ENCODE measurements at places on chromosomes 6 and 20.

- no peak for DNase-seq
Measured at GRCh38 chr6:16639684-16640480, 121.4 kb downstream of the ATXN1 start.

GRCh38 chr20:43492101-43492500 lies 15.4 kb upstream of the L3MBTL1 start:
- no peak for DNase-seq

DNA sequence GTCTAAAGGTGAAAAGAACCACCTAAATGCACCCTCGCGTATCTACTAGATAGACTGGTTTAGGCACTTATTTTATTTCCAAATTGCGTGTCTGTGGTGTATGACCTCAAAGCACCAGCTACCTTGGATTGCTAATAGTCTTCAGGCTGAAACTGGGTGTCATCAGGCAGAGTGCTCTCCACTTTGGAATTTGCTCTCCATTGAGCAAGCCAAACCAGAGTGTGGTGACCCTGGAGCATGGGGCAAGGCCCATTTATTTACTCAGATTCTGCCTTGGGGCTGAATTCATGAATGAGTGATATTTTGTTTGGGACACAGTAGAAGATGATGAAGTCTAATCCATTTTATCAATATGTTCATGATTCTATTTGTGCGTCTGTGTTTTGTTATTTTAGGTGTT lies 812.8 kb upstream of the SLC35B3 start:
- DNase-seq = no peak

DNA sequence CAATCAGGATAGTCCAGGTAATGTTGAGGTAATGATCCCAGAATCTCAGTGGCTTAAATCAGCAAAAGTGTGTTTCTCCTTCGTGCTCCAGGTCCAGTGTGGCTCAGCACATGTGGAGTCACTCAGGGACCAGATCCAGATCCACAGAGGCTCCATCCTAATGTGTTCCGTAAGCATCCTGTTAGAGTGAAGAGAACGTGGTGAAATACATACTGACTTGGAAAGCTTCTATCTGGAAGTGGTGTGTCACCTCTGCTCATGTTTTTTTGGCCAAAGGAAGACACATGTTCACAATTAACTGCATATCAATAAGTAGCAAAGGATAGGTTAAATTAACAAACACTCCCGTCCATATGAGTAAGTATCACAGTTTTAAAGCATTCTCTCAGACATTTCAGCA lies 26.8 kb upstream of the PREP start:
- DNase-seq = no peak

DNA sequence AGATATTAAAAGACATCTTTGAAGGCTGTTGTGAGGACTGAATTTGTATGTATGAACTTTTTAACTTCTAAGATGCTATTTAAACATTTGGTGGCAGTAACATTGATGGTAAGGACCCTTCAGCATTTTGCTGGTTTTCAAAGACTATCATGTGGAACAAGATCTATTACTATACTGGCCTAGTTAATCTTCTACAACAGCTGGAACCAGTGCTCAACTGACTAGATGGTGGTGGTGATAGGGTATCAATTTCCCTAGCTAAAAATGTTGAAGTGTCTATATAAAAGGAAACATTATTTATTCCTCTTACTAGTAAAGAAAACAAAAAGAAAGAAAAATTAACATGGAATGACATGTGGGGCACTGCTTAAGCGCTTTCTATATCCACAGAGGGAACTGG lies 195.7 kb downstream of the TASP1 start:
- no peak for DNase-seq

DNA sequence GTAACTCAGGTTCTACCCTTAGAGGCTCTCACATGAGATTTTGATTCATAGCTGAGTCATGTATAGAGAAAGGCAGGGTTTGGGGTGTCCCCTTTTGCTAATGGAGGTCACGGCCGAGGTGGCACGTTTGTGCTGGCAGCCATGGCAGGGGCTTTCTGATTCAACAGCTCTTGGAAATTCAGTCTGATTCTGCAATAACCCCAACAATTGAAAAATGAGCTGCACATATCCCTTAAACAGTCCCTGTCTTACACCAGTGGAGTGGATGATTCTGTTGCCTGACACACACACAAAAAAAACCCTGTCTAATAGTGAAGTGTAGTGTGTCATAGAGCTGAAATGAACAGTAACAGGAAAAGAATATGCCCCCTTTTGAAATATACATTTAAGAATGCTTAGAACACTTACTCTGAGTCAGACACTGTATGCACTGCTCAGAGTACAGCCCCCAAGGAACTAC lies 40.4 kb upstream of the ARG1 start:
- DNase-seq = no peak

DNA sequence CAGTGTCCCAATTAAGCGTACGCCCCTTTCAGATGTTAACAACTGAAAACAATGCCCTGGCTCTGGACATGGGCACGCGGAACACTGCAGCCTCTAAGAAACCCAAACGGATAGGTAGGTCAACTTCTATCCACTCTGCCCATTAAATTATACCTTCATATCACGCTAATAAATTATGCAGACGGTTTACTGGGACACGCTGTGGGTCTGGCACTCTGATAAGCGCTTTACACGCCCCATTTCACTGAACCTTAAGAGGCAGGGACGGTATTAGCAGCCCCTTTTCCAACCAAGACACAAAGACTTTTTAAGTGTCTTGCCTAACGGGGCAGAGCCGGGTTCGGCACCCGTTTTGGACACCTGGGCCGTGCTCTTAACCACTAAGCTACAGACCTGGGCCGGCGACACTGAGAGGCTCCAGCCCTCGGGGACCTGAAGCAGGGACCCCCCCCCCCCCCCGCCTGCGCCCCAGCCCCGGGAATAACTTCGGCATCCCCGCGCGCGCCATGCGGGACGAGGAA lies 744 bp downstream of the STAU1 start:
- DNase-seq = no peak

DNA sequence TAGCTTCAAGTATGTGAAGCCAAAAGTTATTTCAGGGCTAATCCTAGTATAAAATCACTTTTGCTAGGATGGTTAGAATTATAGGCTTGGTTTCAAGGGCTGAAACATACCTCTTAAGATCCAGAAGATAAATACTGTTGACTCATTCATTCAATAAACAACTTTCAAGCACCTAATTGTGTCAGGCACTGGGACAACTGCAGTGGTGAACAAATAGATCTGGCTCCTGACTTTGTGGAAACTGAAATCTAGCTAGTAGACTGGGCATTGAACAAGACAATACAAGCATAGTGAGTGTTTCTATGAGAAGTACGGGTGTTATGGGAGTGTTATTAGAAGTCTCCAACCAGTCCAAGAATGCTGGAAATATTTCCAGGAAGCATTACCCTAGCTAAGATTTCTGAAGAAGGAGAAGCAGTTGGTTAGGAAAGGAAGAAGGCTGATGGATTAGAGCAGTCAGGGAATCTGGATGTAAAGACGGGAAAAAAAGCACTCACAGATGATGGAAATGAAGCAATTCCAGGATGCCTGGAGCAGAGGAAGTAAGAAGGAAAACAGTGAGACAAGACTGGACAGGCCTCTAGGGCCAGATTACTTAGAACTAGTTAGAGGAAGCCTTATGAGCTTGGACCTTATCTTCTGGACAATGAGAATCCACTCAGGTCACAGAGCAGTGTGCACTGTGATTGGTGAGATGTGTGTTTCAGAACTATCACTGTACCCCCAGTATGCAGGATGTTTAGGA lies 132.6 kb upstream of the RAB32 start:
- DNase-seq = no peak

DNA sequence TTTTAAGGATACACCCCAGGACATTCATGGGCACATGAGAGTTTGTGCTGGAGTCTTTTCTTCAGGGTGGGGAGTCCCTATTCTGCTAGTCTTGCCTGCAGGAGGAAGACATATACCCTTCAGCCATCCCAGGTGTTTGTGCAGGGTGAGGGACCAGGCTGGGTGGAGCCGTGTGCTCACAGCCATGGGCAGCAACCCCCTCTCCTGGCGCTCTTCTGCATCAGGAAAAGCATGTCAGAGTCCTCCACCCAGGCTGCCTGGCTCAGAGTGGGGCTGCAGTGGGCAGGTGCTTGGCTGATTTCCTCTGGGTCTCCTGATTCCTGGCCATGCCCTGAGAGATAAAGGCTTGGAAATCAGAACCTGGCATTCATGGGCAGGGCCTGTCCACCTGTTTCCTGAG lies 22.7 kb upstream of the MLN start:
- DNase-seq = no peak

GRCh38 chr6:14035874-14036273 lies 81.7 kb upstream of the CD83 start:
- no peak for DNase-seq

DNA sequence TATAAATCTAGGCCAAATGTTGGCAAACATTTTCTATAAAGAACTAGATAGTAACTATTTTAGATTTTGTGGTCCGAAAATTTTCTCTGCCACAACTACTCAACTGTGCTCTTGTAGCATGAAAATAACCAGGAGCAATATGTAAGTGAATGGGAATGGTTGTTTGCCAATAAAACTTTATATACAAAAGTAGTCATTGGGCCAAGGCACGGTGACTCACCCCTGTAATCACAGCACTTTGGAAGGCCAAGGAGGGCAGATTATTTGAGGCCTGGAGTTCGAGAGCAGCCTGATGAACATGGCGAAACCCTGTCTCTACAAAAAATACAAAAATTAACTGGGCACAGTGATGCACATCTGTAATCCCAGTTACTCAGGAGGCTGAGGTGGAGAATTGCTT lies 617.1 kb downstream of the EPM2A start:
- no peak for DNase-seq

DNA sequence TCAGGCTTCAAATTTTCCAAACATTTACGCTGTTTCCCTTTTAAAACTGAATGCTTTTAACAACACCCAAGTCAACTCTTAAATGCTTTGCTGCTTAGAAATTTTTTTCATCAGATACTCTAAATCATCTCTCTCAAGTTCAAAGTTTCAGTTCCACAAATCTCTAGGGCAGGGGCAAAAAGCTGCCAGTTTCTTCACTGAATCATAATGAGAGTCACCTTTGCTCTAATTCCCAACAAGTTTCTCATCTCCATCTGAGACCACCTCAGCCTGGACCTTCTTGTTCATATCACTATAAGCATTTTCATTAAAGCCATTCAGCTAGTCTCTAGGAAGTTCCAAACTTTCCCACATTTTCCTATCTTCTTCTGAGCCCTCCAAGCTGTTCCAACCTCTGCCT lies 69.1 kb downstream of the RNF217 start:
- DNase-seq = no peak

DNA sequence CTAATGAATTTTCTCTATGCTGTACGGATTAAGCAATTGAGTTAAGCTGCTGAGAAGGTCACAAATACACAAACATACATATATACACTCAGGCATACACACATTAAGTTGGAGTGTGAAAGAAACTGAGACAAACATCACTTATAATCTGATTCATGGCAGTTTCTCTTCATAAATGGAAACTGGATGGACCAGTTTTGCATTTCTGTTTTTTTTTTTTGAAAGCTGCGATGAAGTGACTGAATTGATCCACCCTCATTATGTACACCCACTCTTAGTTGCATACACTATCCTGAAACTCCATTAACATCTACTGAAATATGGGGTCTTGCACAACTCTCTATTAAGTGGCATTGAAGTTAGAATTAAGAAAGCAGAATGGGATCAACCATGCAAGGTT lies 32.9 kb upstream of the TENT5A start:
- peak; percentile 60 for DNase-seq

DNA sequence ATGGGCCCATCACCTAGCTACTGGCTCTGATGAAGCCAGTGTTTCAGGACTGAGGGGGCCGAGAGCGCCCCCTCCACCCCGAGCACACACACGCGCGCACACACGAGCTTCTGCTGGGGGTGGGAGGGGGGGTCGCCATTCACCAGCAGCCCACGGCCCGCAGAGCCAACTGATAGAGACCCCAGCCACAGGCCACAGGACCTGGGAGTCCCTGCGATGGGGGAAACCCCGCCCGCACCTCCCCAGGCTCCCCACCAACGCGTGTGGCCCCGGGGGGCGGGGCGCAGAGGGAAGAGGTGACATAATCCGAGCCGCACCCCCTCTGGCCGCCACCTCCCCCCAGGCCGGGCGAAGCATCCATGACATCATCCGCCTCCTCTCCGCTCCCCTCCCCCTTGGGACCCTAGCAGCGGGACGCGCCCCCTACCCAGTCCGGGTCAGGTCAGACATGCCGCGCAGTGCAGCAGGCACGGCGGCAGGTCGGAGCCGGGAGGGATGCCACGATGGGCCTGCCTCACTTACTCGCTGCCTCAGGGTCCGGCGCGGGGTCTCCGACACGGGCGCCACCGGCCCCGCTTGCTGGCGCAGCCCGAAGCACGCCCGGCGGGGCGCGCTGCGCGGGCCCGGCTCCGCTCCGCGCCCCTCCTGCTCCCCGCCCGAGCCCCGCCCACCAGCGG lies at the start of gene LZTS3:
Gene LZTS3, minus strand, starts transcription at position 617 of the 677 bp plus-strand sequence. CDS start 6,386 bp downstream, outside the sequence.
- DNase-seq = peak; percentile 88

GRCh38 chr6:14476793-14477531 lies 359.4 kb downstream of the CD83 start:
- DNase-seq = no peak

- no peak for DNase-seq
Measured at GRCh38 chr6:3294921-3295871, 36.4 kb downstream of the PSMG4 start.

GRCh38 chr6:134451529-134451928 lies 133.6 kb upstream of the SGK1 start:
- DNase-seq = no peak

DNA sequence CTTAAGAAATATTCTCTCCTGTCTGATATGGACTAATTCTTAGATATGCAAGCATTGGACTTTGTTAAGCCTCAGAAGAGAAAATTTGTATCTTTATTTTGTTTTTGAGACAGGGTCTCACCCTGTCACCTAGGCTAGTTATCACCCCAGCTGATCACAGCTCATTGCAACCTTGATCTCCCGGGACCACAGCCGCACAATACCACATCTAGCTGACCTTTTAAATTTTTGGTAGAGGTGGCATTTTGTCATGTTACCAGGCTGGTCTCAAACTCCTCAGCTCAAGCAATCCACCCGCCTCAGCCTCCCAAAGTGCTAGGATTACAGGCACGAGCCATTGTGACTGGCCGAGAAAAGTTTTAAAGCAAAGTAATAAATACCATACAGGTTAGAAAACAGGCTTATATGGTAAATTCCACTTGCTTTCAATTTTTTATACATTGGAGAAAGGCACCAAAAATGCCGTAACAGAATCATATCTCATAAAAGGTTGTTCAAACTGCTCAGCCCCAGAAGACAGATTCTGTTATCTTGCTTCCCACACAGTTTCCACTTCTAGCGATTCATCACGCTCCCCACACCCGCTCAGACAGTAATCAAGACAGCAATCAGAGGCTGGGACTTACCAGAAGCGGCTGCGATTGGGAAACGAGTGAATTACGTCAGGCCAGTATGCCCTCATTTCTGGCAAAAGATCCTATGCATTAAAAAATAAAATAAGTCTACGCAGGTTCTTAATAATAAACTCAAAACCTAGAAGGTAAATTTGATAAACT lies 13.8 kb downstream of the RNASET2 start:
- DNase-seq = no peak

DNA sequence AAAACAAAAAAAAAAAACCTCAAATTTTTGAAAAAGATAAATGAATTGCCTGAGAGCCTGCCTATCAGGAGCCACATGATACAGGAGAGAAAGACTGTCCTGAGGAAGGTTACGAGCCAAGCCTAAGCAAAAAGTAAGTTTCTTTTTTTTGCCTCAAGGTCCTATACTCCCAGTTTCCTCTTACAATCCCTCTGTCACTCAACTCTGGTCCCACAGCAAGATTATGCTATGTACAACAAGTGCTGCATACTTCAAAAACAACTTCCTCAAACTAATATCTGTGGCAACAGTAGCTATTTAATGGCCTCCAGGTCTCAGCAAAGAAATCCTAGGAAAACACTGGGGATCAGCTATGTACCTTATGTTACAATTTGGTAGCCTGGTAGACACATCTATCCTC lies 46.8 kb downstream of the PLN start:
- no peak for DNase-seq
